ENCODE measurements at places on chromosomes 7 and 10.

GRCh38 chr7:48042216-48042615, 6.9 kb downstream of the C7orf57 start:
- DNase-seq, result no peak

DNA sequence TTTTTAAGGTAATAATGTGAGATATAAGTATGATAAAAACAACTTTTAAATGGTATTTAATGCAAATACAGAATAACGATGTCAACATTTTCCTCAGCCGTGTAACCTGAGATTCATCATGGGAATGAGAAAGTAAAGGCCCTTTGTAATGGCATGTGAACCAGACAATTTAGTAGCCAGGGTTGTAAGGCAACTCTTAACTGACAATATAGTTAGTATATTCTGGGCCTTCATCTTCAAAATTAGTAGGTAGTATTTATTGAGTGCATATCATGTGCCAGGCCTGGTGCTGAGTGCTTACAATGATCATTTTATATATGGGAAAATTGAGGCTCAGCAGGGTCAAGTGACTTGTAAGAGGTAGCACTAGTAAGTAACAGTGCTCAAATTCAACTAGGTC, 10.6 kb downstream of the LSM8 start:
- DNase-seq, result no peak

DNA sequence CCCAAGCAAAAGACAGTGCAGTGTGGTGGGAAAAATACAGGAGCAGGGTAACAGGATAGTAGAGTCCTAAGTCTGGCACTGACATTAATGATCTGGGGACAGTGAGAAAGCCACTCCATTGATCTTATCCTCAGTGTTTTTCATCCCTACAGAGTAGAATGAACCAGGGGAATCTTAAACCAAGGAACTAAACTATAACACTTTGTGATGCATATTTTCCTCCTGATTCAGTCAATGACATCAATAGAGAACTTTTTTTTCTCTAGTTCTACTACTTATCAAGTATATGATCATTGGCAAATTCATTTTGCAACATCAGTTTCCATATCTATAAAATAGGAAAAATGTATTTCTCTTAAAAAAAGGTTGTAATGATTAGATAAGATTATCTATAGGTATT, 151.1 kb downstream of the TMEM26 start:
- no peak for DNase-seq

- DNase-seq, result no peak
Measured at GRCh38 chr10:73650537-73651331, 5.1 kb downstream of the SYNPO2L start.

DNA sequence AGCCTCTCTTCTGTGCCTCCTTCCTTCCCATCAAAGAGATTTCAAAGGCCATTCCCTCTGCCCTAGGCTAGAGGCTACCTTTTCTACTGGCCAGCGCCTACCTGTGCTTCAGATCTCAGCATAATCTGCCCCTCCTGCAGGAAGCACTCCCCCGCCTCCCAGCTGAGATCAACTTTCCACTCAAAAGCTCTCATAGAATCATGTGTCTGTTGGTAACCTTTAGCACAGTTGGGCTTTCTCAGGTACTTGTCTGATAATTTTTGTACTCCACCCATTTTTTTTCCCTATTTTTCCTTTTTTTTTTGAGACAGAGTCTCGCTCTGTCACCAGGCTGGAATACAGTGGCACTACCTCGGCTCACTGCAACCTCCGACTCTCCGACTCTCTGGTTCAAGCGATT, 231.0 kb upstream of the PRSS58 start:
- no peak for DNase-seq

DNA sequence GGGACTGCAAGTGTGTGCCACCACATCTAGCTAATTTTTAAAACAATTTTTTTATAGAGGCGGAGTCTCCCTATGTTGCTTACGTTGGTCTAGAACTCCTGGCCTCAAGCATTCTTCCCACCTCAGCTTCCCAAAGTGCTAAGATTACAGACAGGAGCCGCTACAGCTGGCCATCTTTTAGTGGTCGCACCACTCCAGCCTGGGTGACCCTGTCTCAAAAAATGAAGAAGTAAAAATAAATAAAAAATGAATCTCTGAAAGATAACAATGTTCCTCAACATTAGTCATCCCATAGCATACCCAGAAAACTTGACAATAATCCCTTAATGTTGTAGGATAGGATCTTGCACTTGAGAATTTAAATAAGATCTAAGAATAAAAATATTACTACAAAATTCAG, 18.2 kb downstream of the WBP1L start:
- DNase-seq, result no peak

DNA sequence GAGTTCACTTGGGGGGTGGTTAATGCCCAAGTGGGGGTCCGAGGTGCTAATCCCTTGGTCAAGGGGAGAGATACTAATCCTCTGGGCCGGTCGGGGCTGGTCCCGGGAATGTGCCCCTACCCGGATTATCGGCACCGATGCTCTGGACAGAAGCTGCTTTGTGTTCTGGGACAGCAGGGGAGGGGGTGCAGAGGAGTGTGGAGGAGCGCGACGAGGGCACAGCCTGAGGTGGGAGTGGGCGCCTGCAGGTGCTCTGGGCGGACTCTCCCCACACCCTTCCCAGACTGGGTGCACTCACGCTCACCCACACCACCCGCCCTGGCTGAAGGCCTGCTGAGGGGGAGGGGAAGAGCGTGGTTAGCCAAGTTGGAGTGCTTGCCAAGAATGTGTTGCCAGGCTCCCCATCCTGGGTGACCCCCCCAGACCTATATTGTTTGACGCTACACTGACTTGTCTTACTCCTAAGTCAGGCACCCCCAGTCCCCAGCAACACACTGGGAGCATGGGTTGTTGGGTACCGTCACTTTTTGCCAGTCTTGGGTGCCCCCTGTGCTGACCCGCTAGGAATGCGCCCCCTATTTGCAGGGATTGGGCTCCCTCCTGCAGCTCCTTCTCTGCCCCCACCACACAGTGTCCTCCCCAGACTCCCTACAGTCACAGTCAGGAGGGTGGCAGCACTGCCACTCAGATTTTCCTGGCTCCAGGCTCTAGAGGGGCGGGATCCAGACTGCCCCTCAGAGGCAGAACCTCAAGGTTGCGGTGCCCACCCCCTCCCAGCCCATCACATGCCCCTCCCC, 1.2 kb downstream of the SLC4A2 start:
- DNase-seq, result no peak

DNA sequence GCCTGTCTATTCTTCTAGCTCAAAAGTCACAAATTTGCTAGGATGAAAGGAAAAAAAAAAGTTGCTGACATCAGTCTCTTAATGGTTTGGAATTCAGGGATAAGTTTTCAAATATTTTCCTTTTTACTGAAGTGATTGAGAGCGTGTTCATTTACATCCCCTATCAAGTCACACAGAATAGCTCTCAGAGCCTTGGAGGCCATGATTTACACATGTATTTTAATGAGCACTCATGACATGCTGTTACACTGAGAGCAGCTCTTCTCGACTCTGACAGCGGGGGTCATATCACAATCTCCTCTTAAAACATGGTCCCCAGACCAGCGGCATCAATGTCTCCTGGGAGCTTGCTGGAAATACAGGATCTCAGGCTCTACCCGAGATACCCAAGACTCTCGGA, 232.7 kb downstream of the POU6F2 start:
- DNase-seq, result no peak

GRCh38 chr7:106514881-106515280, 146.1 kb downstream of the CCDC71L start:
- no peak for DNase-seq

DNA sequence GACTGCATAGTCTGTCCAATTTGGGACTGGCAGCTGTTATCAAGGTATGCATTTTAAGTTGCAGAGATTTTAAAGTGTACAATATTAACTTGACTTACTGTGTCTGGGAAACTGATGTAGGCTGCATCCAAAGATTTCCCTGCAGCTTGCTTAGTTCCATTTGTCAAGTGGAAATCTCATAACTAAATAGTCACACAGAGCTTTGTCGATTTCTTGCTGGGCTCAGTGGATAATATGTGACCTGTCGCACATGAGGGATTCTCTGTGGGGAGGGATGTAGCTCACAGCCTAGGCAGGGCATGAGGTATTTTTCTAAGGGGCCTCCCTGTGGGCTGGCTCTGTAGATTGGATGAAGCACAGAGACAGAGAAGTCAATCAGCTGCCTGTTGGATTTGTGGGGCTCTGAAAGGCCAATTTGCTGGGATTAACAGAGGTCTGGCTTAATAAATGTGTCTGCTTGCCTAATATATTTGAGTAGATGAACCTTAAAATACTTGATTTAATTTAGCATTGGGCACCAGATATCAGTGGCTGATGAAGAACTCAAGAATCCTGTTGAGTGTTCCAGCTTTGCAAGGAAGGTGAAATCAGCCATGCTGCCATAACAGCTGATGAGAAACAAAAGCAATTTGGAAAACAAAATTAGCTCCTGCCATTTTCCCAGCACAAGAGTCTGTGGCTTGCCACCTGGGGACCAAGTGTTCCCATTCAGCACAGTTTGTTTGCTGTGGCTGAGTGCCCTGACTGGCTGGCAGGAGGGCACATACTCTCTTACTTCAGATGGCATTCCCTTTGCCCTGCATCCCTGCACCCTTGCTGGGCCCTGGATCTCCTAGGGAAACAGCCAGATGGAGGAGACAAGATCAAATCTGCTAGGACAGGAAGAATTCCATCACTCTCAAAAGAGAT, 598.5 kb downstream of the SORCS3 start:
- DNase-seq, result no peak

DNA sequence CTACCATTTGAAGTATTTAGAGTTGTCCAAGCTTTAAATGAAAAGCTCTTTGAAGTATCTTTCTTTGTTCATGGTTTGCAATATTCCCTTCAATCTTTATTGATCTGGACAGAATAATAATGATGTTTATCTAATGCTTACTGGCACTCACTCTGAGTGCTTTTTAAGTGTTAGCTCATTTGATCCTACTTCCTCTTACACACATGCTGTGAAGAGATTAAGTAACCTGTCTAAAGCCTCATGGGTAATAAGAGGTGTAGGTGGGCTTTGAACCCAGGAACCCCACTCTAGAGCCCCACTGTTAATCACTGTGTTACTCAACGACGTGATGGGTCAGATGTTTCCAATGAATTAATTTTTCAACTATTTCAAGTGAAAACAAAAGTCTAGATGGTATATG, 31.1 kb upstream of the ADD3 start:
- DNase-seq, result no peak

DNA sequence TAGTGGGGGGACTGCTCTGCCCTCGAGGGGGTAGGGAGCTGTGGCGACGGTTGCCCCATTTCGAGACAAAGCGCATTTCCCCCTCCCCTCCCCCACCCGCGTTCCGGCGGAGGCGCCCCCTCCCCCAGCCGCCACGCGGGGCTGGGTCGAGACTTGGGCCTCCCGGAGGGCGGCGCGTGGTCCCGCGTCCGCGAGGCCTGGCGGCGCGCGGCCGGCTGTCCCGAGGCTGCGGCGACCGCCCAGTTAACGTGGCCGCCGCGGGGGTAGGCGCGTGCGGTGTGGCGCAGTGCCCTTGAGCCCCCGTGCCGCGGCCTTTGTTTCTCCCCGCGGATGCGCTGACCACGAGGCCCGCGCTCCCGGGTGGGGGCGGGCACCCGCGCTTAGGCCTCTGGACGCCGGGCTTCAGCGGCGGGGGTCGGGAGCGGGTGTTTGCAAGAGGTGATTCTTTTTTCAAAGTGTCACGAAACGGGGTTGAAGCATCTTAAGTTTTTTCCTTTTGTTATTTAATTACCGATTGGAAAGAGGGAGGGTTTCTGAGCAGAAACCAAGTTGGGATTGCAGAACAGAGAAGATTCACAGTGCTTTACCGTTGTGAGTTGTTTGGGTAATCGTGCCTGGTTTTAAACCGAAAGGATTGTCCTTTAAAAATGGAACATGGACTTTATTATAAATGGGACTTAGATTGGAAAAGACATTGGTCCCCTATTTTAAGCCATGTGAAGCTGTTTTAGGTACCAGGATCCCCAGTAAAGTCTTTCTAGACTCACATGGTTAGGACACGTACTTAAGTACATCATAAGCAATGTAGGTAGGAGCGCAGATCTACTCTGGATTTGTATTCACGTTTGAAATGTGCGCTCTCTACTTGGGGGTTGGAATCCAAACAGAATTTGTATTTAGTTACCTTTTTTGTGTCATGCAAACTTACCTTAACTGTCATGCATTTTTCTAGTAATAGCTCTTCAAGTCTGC, 760 bp downstream of the CBX3 start:
- peak; percentile 69 for DNase-seq

DNA sequence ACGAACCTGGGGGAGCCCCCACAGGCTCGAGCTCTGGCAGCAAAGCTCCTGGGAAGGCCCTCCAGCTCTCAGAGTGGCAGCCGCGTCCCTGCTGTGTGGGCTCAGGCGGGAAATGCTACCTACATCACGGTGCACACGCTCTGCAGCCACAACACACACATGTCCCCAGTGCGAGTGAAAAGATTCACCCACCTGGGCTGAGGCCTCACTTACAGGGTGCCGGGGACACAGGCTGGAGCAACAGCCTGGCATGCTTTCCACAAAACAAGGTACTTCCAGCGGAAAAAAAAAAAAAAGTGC, 410.4 kb upstream of the FOXK1 start:
- DNase-seq, result no peak

DNA sequence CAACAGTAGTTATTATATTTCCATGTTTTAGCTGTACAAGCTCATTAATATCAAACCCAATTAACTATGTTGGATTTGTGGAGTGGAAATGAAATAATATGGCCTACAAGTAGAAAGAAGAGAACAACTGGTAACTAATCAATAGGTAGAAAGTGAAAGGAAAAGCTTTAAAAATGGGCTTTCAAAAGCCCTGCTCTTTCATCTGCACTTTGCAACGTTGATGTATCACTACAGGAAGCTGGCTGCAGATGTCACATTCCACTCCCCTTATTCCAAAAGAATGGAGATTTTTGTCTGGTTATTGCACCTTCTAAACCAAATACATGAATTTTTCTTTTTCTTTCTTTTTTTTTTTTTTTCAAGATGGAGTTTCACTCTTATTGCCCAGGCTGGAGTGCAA, 11.7 kb upstream of the MKI67 start:
- no peak for DNase-seq

DNA sequence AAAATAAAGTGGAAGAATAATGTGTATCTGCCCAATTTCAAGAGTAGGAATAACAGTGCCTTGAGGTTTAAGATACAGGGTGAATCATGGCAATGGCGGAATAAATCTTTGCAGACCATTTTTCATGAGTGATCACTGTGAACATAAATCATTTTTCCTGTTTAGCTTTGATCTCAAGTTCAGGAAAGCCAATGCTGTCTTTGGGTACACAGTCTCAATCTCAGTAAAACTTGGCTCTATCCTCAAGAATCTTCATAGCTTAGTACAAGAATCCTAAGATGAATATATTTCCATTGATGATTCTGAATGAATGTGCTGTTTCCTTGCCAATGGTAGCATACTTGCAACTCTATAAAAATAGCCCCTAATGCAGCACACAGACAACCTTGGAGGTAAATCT, 6.8 kb downstream of the NAMPT start:
- DNase-seq, result no peak
